Small intestine (tissue), 16 donors: ENCODE measurements at places on chromosomes 3 and 15. TPM values are rescaled to one million over a fixed set of nuclear protein-coding genes. Genes with fewer than 3 reads are reported as not detected.

The SYNPR gene
- polyA plus RNA-seq = 0.87 TPM

The SLC2A2 gene
- polyA plus RNA-seq = 74.9 TPM

The EPM2AIP1 gene
- polyA plus RNA-seq = 4.0 TPM

The TRPM1 gene
- polyA plus RNA-seq = not detected

The SATB1 gene
- 10.7 TPM for polyA plus RNA-seq

The GPR62 gene
- polyA plus RNA-seq = not detected

The PSTPIP1 gene
- 2.3 TPM for polyA plus RNA-seq

The SERPINI2 gene
- polyA plus RNA-seq = 11.4 TPM

The COL7A1 gene
- polyA plus RNA-seq = 120 TPM

The ASB14 gene
- polyA plus RNA-seq = not detected

The CPLX3 gene
- polyA plus RNA-seq = 1.1 TPM

The CYP1A1 gene
- 0.66 TPM for polyA plus RNA-seq
